D341Med (cell line): ENCODE measurements at places on chromosomes 5 and 9.

- peak; percentile 8 for DNase-seq
These were observed 12.2 kb downstream of the CCNI2 start for GRCh38 chr5:132759114-132760048.

- DNase-seq, result no peak
These were observed 4.7 kb downstream of the PTGES2 start for GRCh38 chr9:128122809-128123175.

DNA sequence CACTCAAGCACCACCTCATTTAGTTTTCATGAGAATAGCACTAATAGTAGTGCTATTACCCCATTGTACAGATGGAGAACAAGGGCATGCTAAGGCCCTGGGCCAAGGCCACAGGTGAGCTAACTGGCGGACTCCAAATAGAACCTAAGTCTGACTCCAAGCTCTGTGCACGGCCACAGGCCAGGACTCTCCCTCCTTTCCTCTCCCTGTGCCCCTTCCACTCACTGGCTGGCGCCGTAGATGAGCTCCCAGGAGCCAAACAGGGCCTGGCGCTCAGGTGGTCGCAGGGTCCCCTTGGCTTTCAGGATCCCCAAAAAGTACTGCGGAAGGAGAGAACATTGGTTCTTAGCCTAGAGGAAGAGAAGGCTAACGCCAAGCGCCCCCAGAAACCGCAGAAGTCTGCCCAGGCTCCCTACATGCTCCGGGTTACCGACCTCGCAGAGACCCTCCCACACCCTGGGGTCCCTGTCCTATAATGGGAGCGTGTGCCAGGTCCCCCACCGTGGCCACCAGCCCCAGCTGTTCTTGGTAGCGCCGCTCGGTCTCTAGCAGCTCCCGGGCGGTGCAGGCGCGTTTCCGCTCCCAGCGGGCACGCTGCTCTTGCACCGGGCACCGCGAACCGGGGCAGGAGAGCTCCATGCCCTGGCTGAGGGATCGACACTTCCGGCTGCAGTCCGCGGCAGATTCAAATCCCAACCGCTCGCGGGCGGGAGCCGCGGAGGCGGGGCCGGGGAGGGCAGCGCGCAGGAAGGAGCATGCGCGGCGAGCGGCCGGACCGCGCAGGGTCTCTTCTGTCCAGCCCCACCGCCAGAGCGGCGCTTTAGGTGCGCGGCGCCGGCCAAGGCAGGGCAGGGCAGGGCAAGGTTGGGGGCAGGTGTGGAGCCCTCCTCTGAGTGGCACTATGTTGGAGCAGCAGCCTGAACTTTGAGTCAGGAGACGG is at the start of gene ARHGEF39:
Gene ARHGEF39 (minus strand): TSS at position 665 of the 940 bp plus-strand sequence. CDS start 26 bp downstream, at position 639.
- DNase-seq, result peak; percentile 96

DNA sequence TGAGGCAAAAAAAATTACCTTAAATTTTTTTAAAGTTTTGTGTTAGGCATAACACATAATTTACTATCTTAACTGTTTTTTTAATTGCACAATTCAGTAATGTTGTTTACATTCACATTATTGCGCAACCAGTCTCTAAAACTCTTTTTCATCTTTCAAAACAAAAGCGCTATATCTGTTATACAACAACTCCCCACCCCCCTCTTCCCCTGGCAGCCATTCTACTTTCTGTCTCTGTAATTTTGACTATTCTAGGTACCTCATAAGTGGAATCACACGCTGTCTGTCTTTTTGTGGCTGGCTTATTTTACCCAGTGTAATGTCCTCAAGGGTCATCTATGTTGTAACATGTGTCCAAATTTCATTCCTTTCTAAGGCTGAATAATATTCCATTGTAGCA is 241.5 kb upstream of the DMRT1 start:
- no peak for DNase-seq

GRCh38 chr9:8188723-8189407 is 389.3 kb upstream of the DMAC1 start:
- no peak for DNase-seq

DNA sequence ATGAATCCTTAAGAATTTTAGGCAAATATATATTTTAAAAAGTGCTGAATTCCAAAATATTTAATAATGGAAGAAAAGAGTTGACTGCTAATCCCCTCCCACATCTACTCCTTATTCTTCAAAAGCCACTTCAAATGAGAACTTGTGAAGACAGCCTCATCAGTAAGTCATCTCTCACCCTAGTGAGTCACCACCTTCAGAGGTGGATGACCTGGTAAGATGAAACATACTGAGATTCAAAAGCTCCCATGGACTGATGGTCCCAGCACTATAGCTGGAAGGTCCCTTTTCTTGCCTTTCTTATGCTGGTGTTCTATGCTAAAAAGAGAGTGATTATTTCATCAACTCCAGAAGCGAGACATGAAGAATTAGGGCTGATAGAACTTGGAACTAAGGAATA is 37.8 kb upstream of the SPDL1 start:
- DNase-seq, result no peak

- no peak for DNase-seq
These were observed 22.6 kb downstream of the STXBP1 start for GRCh38 chr9:127634698-127635097.

GRCh38 chr9:114155995-114156656 is 789 bp downstream of the COL27A1 start:
- no peak for DNase-seq

DNA sequence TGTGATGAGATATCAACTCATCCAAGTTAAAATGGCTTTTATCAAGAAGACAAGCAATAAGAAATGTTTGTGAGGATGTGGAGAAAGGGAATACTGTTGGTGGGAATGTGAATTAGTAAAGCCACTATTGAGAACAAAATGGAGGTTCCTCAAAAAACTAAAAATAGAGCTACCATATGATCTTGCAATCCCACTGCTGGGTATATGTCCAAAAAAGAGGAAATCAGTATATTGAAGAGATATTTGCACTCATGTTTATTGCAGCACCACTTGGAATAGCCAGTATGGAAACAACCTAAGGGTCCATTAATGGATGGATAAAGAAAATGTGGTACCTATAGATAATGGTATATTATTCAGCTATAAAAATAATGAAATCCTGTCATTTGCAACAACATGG is 25.1 kb downstream of the PPIP5K2 start:
- no peak for DNase-seq

DNA sequence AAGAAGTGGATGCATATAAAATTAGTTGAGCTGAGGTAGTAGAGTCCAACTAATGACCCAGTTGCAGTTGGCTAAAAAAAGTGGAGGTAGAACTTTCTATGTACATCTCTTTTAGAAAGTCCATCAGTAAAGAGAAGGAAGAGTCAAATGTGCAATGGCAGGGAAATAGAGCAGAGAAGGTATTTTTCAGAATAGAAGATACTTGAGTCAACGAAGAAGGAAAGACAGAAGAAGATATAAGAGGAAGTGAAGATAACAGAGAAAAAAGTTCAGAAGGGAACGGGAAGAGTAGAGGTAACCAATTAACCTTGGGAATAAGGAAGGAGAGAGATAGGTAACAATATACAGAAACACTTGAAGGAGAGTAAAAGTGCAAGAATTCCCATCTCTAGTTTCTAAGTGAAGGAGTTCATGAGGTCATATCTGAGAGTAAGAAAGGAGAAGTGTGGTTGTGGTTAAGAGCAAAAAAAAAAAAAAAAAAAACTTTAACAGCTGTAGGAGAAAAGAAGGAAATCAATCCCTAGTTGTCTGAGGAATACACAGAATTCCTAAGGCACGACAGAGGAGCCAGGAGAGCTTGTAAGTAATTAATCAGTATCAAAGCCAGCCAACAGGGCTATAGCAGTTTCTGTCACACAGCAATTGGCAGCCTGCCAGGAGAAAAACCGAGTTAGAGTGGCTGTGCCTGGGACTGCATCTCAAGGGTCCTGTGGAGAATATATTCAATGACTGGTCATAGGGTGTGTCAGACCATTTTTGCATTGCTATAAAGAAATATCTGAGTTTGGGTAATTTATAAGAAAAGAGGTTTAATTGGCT is 61.0 kb downstream of the ARL15 start:
- DNase-seq, result no peak

DNA sequence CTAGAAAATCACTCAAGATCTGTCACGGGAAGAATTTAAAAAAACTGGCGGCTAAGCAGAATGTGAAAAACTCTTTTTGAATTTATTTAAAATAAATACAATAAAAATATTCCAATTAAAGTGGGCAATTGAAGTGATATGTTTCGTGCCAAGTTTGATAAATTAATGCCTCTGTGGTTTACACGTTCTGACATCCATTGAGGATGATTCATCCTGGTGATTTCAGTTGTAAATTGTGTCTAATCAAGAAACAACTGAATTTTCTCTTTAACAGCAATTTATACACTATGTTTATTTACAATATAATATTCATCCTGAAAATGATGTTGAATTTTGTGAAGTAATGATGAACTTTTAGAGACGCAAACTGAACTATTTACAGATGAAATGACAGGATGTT is 21.0 kb upstream of the OSMR start:
- no peak for DNase-seq

GRCh38 chr5:158537366-158537765 is 562.4 kb downstream of the EBF1 start:
- no peak for DNase-seq

DNA sequence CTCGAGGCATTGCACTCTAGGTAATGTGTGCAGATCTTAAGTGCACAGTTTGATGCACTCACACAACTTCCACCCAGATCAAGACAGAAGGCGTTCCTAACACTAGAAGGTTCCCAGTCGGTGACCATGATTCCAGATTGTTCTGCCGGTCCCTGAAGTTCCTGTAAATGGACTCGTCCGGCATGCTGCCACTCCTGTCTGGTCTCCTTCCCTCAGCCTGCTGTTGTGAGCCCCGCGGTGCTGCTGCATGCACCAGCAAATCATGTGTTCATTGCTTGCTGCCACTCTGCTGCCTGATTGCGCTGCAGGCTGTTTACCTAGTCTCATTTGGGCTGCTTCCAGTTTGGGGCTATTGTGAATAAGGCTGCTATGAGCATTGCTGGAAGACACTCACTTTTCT is 11.5 kb downstream of the STKLD1 start:
- DNase-seq, result no peak

GRCh38 chr5:111670826-111671492 is 86.0 kb downstream of the NREP start:
- no peak for DNase-seq

DNA sequence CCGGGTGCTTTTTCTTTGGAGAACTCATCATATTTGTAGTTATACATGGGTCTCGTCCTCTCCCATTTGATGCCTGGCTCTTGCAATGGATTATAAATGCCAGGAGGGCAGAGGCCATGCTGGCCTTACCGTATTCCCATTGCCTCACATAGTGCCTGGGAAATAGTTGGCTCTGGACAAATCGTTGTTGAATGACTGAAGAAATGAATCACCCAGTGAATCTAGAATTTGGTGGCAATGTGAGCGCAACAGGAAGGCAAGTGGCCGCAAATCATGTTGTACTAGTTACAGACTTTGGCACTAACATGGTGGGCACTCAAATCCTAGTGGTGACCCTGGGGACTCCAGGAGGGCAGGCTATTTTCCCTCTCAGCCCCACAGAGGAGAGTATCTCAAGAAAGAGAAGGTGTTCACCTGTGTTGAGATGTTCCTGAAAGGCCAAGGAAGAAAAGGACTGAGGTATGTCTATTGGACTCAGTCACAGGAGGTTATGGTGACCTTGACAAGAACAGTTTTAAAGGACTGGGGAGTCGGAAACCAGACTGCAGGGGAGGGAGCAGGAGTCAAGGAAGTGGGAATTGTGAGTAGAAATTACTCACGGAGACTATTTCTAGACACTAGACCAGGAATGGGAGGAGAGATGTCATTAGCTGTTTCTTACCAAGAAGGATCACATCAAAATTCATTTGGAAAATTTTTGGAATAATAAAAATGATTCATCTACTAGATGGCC is 61.7 kb upstream of the COL15A1 start:
- DNase-seq, result no peak

DNA sequence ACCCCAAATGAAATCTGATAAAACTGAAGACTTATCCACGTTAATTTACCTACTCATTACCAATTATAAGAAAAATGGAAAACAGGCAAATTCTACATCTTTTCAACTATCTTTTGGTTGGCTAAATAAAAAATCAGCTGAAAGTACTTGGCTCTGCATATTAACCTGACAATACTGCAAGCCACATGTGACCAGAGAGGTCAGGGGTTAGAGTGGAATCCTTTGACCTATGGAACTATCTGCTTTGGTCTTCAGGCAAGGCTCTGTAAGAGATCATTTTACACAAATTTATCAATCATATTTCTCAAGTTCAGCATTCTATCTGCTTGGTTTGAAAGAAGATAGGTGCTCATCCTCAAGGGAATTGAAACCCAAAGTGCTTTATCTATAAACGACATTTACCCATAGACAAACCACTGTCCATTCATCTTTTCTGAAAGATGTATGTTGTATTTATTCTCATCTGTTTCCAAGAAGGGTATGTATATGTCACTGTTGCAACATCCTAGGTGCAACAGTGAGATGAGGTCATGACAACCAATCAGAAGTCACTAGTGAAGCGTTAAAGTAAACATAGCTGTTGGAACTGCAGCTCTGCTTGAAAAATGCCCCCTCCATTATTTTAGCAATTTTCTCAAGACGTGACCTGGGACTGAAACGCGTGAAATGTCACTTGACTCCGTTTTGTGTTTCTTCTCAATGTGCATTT is 144.9 kb upstream of the POU5F2 start:
- DNase-seq, result no peak

DNA sequence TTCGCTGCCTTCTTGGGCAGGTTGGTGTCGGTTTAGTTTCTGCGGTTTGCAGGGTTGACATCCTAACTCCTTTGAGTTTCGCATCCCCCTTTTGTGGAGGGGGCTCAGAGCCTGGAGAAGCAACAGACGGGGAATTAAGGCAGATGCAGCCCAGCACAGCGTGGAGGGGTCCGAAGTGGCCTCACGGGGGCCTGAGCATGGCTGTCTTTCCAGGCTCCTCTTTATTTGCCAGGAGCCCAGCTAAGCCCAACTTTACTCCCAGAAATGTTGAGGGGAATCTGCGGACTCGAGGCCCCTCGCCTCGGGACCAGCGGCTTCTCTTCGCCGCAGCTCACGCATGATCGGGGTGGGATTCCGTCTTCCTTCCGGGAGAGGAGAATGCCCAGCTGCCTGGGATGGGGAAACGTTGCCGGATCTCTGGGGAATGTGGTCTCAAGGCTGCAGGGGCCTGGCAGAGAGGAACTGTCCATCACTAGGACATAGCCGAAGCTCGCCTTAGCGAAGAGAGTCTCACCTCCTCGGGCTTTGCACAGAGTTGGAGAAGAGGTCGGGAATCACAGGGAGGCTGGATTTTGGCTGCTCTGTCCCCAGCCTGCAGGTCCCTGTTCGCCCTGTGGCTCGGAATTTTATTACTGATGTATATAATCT is 1.3 kb downstream of the RAI14 start:
- peak; percentile 45 for DNase-seq

- no peak for DNase-seq
These were observed 105.1 kb downstream of the PSD2 start for GRCh38 chr5:139900546-139901250.

DNA sequence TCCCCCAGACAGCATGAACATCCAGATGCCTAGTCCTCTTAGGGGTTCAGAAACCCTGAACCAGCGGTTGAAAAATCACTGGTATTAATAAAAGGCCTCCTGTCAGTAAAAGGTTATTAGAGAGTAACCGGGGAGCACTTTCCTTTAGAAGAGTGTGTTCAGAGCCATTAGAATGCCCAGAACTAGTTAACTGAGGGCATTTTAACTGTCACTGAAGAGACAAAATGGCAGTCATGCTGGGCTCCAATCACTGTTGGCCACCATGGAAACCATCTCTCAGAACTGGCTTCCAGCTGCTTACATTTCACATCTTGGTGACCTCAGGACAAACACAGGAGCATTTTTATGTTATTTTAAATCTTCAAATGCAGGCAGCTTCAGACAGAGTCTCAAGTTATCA is 36.2 kb upstream of the GDA start:
- DNase-seq, result no peak
